Motor neuron (in vitro differentiated cells): ENCODE measurements at places on chromosomes 4 and X. TPM values are rescaled to one million over a fixed set of nuclear protein-coding genes. Genes with fewer than 3 reads are reported as not detected.

GRCh38 chrX:103356858-103357257 lies 552 bp downstream of the TCEAL9 start:
- peak; percentile 52 for ATAC-seq

DNA sequence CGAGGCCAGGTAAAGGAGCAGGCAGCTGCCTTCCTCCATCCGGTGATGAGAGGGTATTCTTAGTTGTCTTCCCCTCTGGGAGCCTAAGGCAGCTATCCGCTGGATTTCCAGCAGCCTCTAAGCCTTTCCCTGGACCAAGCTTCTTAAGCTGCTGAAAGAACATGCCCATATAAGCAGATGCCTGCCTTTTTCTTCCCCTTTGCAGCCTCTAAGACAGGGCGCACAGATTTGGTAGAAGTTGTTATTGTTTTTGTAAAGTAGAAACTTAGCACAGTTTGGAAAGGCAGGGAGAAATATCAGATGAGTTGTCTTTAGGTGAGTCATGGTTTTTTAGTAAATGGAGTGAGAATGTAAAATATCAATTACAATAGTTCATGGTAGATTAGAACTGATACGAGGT lies 210.8 kb downstream of the ARHGAP10 start:
- ATAC-seq: no peak

GRCh38 chrX:95350774-95351488 lies 1333.7 kb upstream of the DIAPH2 start:
- ATAC-seq: peak; percentile 56

GRCh38 chr4:13102092-13102742 lies 381.9 kb downstream of the RAB28 start:
- peak; percentile 47 for ATAC-seq

GRCh38 chr4:187179086-187180058 lies 455.7 kb upstream of the FAT1 start:
- no peak for ATAC-seq

- ATAC-seq: no peak
These were observed 45.1 kb downstream of the TBC1D9 start for GRCh38 chr4:140710908-140711622.

GRCh38 chr4:26812049-26812714 lies 48.5 kb upstream of the STIM2 start:
- ATAC-seq: no peak

GRCh38 chr4:110617646-110618580 lies 5.0 kb downstream of the PITX2 start:
- ATAC-seq: no peak

DNA sequence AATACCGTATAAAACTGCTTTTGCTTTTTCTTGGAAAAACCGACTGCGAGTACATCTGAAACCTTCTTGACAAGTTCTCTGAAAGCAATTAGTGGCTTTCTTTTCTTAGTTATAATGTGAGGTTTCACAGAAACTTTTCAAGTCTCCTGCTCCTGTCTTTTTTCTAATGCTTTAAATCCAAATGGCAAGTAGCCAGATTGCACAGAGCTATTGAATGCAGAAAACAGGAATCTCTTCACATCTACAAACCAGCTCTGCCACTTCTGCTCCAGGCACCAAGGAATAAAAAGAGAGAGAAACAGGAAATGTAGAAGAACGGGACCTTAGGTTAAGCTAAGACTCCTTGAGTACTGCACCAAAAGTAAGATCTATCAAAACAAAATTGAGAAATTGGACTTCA lies 267.3 kb upstream of the TET2 start:
- ATAC-seq: no peak

DNA sequence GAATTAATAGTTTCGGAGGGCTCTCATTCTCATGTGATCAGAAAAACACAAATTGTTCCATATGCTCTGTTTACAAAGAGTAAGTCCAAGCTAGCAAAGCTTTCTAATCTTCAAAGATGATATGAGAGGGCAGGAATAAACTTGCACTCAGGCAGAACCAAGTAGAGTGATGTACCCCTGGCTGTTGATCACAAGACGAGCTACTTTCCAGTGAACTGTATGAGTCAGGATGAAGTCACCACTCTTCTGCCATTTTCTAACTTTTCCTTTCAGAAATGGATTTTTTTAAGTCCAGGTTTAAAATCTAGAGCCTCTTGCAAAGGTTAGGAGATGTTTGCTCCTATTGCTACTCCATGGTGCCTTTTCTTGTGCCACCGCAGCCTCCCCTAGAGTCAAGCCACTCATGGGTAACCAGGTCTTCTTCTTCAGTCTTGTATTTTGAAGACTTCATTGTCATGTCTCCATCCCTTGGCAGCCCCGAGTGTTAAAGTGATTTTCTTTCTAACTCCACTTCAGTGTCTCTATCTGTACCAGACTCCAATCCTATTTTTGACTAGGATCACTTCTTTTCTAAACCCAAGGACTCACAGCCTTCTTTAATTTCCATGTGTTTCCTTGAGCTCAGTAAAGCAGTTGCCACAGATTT lies 171.9 kb upstream of the GALNT7 start:
- no peak for ATAC-seq

- no peak for ATAC-seq
These were observed 19.9 kb upstream of the CYBB start for GRCh38 chrX:37759878-37760418.

- no peak for ATAC-seq
These were observed 102.4 kb downstream of the CPE start for GRCh38 chr4:165481053-165481835.

Gene H2BW2
- not detected in 2 replicates for total RNA-seq

Gene KLHL4
- 3.2 and 3.5 TPM in 2 replicates for total RNA-seq
